AG08395 (cell line): ENCODE measurements at places on chromosomes 1 and 21.

GRCh38 chr21:33069243-33069642, 698 bp upstream of the OLIG1 start:
- no peak for DNase-seq

- DNase-seq = peak; percentile 11
Observed at GRCh38 chr1:98157524-98158313, 236.9 kb upstream of the DPYD start.

- DNase-seq = no peak
Observed at GRCh38 chr21:45957551-45957950, 24.0 kb upstream of the COL6A1 start.

GRCh38 chr1:160404094-160404493, 3.7 kb downstream of the VANGL2 start:
- no peak for DNase-seq

DNA sequence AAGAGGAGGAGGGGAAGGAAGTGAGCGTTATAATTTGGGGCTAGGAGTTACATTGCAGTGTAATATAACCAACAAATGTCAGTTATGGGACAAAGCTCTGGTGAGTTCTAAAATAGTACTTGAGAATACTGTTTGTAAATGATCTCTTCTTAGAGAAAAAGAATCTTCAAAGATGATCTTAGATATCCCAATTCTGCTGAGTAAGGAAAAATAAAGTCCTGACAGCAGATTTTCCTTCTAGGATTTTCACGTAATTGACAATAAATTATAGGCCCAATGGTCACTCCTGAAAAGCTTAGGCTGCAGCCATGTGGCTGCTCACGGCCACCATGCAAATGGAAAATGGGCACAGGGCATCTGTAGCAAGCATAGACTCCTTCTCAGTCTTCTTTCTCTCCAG, 241.6 kb downstream of the SIPA1L2 start:
- no peak for DNase-seq

- no peak for DNase-seq
Observed at GRCh38 chr1:205777994-205778393, 2.7 kb upstream of the RAB29 start.

- no peak for DNase-seq
Observed at GRCh38 chr1:228809621-228810394, 74.5 kb downstream of the RHOU start.

- DNase-seq = no peak
Observed at GRCh38 chr21:32056791-32057190, 184.0 kb downstream of the HUNK start.

DNA sequence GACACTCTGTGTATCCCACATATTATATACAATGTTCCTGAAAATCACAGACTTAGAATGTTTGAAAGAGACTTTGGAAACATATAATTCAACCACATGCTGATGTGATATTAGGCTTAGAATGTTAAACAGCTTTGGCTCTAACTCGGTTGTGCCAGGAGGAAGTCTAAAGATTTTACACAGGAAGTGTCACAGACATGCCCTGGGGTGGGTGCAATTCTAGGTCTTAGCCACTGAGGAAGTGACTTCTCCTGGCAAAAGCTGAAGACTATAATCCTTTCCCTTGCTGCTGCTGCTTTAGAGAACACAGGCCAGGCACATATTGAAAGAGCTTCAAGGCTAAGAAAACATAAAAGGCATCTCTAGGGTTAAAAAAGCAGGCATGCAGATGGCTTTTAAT, 51.0 kb downstream of the RPL5 start:
- DNase-seq = no peak

- DNase-seq = no peak
Observed at GRCh38 chr1:183550915-183551314, 39.3 kb downstream of the NCF2 start.

- no peak for DNase-seq
Observed at GRCh38 chr1:30734580-30734979, 11.2 kb upstream of the MATN1 start.

- no peak for DNase-seq
Observed at GRCh38 chr1:102085896-102086295, 89.2 kb upstream of the OLFM3 start.

GRCh38 chr1:15038232-15039016, 115.1 kb upstream of the TMEM51 start:
- no peak for DNase-seq

DNA sequence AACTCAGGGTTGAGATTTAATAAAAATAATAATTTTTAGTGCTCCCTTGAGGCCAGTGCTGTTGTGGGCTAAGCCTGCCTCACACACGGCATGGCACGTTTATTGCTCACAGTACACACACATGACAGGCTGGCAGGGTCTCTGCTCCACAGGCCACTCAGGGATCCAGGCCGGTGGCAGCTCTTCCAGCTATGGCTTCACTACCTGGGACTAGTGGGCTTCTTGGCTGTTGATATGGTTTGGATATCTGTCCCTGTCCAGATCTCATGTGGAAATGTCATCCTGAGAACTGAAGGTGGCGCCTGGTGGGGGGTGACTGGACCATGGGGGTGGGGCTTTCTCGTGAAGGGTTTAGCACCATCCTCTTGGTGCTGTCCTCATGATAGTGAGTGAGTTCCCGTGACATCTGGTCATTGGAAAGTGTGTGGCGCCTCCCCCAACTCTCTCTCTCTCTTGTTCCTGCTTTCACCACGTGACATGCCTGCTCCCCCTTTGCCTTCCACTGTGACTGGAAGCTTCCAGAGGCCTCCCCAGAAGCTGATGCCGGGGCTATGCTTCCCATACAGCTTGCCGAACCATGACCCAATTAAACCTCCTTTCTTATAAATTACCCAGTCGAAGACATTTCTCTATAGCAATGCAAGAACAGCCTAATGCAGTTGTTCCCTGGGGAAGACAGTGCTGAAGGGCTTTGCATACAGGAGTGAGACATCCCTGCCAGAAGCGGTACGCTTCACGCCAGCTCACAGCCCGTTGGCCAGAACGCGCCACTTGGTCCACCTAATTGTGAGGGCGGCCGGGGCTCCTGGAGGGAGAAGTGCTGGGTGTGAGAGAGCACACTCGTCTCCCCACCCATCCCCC, 226.9 kb upstream of the C1orf174 start:
- no peak for DNase-seq

GRCh38 chr1:84271441-84272151, 29.9 kb upstream of the SAMD13 start:
- DNase-seq = peak; percentile 28

DNA sequence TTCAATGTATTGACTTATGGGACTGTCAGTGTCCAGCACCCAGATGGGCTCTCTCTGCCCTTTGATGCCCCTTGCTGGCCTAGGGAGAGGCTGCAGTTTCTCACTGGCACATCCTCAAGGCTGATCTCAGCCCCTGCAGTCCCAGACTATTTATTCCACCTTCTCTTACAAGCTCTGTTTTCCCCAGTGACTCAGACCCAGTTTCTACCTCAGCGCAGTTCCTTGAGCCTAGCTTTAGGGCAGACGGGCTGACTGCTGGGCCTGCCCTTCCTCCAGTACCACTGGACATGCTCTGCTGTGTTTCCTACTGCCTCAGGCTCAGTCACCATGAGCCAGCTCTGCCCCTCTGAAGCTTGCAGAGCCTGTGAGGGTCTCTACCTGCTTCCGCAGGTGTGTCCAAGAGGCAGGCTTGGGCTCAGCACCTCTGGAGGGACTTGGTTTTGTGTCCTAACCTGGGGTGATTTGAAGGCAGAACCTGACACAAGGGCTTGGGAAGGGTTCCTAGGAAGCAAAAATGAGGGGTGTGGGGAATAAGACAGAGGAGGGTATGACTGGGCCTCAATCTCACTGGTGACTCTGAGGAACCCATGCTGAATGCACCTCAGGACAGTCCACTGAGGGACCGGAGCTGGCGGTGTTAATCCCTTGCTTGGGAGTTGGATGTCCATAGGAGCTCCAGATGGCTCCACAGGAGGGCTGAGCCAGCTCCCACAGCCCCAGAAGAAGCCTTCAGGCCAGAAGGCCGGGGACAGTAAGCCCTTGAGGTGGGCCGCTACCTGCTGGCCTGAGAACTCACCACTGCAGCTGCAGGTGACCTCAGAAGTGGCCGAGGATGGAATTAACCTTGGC, 689.9 kb downstream of the MATN1 start:
- DNase-seq = no peak

GRCh38 chr1:204177133-204177532, 11.0 kb upstream of the REN start:
- no peak for DNase-seq

- no peak for DNase-seq
Observed at GRCh38 chr1:182459949-182460348, 10.0 kb downstream of the RGSL1 start.

DNA sequence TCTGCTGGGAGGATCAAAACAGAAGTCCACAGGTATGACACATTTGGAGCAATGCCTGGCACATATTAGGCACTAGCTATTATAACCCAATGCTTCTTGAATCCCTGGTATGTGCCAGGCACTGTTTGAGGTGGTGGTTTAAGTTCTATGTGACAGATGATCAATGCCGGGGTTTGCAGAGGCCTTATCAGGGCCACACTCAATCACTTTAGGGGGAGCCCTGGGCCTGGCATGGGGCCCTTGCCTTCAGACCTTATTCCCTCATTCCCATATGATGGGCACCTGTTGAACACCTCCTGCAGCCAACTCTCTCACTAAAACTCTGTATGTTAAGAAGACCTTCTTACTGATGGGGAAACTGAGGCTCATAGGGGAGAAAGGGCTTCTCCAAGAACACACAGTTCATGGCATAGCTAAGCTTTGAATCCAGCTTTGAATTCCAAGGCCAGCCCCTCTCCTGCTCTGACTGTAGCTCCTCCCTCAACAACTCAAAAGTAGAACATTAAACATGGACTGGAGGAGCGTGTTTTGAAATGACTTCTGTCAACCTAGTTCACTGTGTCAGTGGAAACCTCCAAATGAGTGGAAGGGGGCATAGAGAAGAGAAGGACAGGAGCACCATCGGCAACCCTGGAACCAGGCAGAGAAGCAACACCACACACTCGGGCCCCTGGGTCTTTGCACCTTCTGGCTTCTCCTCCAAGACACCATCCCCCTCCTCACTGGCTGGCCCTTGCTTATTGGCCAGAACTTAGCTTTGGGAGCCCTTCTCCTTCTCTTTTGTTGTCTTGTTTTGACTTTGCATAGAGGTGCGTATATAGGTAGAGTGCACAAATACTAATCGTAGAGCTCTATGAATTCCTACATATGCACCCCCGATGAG, 6.6 kb upstream of the IFFO2 start:
- no peak for DNase-seq

DNA sequence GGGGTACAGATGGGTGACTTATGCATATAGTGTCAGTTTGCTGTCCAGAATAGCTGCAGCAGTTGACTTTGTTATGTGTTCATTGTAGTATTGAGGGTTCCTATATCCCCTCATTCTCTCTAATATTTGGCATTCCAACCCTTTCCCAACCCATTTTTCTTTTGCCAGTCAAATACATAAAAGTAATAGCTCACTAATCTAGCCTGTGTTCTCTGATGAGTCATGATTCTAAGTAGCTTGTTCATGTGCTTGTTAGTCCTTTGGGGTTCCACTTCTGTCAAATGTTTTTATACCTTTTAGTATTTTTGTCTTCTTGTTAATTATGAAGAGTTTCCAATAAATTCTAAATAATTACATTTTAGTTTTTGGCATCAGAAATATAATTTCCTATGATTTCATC, 99.2 kb upstream of the MROH9 start:
- peak; percentile 19 for DNase-seq

DNA sequence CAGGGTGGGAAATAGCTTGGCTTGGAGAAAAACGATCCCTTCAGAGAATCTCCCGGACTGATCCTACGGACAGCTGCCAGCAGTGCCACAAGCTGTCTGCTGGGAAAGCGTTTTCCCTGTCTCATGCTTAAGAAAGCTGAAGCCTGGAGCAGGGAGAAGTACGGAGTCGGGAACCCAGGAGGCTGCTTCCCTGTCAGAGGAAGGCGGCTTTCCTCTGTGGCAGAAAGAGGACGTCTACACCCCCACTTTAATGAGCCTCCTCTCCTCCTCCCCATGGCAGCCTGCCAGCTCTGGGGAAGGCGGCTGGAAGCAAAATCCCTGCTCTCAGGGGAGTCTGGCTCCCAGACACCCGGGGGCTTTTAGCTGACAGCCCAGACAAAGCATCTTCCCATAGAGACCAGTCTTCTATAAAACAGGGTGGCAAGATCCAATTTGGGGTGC, 7.3 kb downstream of the KIF21B start:
- peak; percentile 35 for DNase-seq

- DNase-seq = peak; percentile 58
Observed at GRCh38 chr1:82565546-82565945, 764.8 kb downstream of the ADGRL2 start.

DNA sequence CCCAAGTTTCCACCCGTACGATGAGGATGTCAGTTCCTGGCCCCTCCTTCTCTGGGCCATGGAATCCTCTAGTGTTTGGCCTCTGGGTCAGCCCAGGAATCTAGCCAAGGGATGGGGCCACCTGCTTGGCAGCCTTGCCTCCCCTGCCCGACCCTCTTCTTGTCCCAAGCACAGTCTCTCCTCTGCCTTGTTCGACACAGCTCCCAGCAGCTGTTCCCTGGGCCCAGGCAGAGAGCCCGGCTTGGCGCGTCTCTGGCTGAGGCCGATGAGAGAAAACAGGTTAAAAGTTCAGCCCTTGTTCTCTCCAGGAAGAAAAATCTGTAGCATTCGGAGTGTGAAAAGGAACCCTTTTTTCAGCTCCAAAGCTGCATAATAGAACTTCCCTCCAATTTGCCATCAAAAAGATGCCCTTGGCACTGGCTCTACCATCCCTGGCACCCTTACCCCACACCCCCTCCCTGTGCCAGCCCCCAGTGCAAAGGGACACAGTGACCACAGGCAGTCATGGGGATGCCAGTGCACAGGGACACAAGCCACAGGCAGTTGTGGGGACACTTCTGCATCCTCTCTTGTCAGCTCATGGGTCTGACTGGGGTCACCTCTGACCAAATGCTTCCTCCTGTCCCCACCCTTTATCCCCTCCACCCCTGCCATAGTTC, 68.4 kb downstream of the EPHB2 start:
- DNase-seq = no peak

DNA sequence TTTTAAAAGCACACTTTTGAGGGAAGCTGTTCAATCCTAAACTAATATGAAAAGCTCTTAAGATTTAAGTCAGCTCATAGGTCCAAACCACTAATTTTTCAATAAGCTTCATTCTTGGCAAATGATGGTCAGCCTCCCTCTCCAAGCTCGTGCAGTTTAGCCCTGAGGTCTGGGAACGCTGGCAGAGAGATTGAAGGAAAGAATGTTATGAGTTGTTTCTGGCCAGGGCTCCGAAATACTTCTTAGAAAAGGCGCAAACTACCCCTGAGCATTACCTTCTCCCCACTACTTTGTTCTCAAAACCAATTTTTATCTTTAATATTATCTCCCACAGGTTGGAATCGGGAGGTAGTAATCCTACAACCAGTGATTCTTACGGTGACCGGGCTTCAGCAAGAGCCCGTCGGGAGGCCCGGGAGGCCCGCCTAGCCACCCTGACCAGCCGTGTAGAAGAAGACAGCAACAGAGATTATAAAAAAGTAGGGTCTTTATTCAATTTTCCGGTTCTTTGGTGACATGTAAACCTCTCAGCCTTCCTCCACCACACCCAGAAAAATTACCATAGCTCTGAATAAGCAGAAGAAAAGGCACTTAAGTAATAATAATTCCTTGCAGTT, 147.7 kb downstream of the SYT2 start:
- no peak for DNase-seq

GRCh38 chr21:17391811-17392340, 121.0 kb upstream of the CXADR start:
- no peak for DNase-seq

- DNase-seq = no peak
Observed at GRCh38 chr1:81714636-81715035, 86.1 kb upstream of the ADGRL2 start.

GRCh38 chr1:202848191-202848542, 37.4 kb downstream of the PCAT6 start:
- no peak for DNase-seq
